ENCODE measurements at places on chromosomes 2 and 18.

DNA sequence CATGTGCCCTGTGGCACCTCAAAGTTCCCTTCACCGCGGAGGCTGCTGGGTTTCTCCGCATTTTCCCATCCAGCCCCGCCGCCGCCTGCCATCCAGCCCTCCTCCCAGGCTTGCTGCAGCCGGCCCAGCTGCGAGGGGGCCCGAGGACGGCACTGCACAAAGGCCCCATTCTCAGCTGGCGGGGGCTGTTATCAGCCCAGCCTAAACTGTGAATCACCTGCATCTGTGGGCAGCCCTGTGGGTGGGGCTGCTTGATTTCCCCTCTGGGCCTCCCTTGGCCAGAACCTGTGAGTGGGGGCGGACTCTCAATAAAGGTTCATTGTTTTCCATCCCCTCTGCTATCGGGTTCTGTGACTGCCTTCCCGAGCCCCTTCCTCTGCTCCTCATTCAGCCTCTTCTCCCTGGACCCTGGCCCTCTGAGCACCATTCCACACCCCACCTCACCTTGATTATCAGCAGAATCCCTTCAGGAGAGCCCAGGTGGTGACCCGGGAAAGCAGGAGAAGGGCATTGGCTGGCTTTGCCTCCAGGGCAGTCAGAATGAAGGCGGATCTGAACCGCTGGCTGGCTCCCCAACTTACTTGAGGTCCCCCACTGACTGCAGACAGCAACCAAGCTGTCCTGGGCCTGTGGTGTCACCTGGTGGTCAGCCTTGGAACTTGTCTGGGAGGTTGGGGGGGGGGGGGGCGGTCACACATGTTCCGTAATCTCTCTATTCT lies 204.5 kb downstream of the ZFP36L2 start:
- DNase-seq: no peak

GRCh38 chr2:70927641-70928040 lies 8.1 kb upstream of the ATP6V1B1 start:
- no peak for DNase-seq

GRCh38 chr2:155157711-155158110 lies 459.2 kb downstream of the KCNJ3 start:
- DNase-seq: no peak

DNA sequence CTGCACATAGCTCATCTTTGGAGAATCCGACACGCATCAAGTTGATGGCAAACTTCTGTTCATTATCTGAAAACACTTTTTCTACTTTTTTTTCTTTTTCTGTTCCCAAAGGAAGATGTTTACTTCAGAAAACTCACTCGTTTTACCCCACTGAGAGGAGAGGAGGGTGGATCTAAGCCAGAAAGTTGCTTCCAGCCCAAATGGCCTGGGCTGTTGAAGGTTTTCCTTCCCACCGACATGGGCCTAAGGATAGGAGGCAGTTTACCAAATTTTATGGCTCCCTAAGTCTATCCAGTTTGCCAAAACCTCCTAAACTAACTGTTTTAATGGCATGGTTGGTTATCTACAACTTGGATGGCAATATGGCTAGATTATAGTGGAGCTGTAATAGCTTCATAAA lies 70.4 kb downstream of the DDX1 start:
- no peak for DNase-seq

- DNase-seq: no peak
Observed at GRCh38 chr2:127733816-127734537, 32.7 kb downstream of the SFT2D3 start.

DNA sequence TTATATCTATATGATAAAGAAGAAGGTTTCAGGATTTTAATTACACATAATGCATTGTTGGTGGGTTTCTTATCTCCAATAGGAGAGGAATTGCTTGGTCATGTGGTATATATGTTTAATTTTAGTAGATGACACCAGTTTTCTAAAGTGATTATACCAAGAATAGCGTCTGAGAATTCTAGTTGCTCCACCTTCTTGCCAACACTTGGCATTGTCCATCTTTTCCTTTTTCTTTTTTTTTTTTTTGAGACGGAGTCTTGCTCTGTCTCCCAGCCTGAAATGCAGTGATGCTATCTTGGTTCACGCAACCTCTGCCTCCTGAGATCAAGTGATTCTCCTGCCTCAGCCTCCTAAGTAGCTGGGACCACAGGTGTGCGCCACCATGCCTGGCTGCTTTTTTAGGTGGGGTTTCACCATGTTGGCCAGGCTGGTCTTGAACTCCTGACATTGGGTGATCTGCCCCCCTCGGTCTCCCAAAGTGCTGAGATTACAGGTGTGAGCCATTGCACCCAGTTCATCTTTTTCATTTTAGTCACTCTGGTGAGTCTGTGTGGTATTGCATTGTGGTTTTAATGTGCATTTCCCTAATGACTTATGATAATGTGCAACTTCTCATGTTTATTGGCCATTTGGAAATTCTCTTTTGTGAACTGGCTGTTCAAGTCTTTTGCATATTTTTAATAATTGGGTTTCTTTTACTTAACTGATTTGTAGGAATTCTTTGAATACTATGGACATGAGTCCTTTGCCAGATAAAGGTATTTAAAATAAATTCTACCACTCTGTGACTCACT lies 37.3 kb upstream of the ZNF512 start:
- no peak for DNase-seq

- DNase-seq: no peak
Observed at GRCh38 chr2:111951486-111951885, 53.1 kb downstream of the MERTK start.

DNA sequence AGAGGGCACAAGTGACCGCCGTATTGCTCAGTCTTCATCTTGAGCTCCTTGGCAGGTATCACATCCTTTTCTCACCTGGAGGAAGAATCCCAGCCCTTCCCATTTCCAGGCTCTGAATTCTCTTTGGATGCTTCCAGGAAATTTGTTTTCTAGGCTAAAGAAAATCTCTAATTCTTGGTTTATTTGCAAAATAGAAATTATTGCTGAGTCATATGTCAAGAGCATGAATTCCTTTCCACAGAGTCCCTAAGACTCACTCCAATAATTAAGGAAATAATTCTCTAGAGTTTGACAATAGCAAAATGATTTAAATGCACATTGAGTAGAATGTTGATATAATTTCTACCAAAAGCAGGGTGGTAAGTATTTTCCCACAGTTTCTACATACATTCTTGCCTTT lies 16.3 kb upstream of the CCDC68 start:
- no peak for DNase-seq

GRCh38 chr2:188878716-188879115 lies 95.5 kb upstream of the COL3A1 start:
- no peak for DNase-seq

DNA sequence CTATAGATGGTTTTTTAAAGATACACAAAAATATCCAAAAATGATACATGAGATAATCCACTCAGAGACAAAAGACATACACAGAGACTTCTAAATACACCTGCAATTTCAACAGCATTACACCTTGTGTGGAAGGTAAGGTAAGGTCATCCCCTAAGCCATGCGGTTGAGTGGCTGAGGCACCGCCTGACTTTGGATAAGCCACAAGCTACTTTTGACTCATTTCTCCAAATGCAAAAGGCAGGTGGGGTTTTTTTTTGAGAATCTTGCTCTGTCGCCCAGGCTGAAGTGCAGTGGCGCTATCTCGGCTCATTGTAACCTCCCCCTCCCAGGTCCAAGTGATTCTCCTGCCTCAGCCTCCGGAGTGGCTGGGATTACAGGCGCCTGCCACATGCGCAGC lies 13.1 kb downstream of the AP1S3 start:
- no peak for DNase-seq

GRCh38 chr2:209907746-209908145 lies 94.7 kb upstream of the RPE start:
- DNase-seq: no peak
